Stimulated activated CD4-positive, alpha-beta T cell treated with anti-CD3 and anti-CD28 coated beads, TNF-alpha, amount 100 ng/mL, for 1 hour (primary cell): ENCODE measurements at places on chromosomes 12 and 14.

DNA sequence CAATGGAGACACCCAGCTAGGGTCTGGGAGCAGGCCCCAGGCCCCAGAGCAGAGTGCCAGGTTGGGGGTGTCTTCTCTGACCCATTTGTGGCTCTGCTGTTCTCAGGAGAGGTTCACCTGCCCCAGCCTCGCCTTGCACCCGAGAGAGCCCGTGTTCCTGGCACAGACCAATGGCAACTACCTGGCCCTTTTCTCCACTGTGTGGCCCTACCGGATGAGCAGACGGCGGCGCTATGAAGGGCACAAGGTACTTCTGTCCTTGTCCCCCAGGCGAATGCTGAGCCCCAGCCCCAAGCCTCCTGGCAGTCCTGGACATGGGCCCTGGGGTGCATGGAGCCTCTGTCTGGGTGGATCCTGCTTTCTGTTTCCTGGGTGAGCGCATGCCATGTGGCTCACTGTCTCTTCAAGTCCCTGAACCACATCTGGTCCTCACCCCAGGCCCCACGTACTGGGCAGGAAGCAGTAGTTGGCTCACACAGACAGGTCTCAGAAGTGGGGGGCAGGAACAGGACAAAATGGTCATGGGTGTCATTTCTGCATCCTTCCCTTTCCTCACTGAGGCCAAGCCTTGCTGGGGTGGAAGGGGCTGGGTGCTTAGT is 58.2 kb downstream of the BEGAIN start:
- DNase-seq = no peak

- DNase-seq = no peak
Measured at GRCh38 chr12:107310621-107311020, 217.3 kb upstream of the CRY1 start.

- DNase-seq = no peak
Measured at GRCh38 chr14:101788016-101788635, 26.6 kb downstream of the PPP2R5C start.

DNA sequence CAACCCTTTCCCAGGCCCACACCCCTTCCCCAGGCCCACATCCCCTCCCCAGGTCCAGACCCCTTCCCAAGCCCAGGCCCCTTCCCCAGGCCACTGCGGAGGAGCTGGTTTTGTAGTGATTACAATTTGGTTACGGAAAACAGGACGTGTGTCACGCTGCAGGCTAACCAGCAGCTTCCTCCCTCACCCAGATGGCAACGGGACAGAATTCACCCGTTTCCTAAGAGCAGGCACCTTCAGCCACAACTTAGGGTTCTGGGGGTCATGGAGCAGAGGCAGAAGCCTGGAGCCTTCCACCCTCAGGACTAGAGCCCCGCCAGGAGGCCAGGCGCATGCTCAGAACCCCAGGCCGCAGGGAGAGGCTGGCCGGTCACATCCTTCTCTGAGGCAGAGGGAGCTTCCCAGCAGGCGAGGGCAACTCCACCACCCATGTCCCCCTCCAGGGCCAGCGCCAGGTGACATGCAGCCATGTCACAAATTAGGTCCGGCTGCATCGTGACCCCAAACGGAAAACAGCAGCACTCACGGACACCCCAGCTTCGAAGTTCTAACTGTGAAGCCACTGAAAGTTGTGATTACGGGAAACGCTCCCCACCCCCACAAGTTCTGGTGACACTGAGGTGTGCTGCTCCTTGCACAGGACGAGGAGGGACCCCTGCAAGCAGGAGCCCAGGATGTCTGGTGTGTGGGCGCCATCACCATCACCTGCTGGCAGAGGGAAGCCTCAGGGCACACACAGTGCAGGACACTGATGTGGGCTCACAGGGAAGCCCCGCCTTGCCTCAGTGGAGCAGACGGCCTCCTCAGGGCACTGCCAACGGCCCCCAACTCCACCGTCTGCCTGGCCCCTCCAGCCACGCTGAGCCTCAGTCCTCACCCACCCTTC is 7.7 kb downstream of the BRF1 start:
- DNase-seq = no peak

GRCh38 chr12:24118668-24119067 is 169.2 kb upstream of the SOX5 start:
- no peak for DNase-seq

DNA sequence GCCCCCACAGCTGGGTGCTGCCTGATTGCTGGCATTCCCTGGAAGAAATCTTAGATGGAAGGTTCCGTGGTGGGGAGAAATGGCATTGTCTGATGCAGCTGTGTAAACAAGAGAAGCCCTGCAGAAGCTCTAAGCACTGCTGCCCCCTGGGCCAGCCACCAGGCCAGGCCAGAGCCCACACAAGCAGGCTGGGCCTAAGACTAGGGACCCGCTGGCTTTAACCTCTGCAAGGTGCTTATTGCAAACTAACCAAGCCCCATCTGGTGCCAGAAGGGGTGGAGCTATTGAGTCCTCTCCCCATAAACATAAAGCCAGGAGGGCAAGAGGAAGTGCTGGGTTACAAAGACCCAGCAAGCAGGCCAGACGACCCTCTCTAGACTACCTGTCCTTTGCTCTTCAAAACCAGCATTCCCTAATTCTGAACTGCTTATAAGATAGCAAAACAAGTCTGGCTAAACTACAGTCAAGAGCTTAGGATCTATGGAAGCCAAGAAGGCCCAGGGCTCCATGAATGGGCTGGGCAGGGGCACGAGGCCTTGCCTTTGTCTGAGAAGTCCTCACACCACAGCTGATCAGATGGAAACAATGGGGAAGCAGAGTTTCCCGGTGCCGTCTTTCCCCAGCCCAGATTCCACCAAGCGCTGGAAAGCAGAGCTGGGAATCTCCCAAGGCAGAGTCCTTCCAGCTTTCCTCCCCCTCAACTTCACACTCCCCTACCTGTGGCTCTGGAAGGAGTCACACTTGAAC is 28.8 kb downstream of the P2RX4 start:
- DNase-seq = no peak

GRCh38 chr12:128966203-128966810 is 113.0 kb downstream of the GLT1D1 start:
- DNase-seq = no peak

DNA sequence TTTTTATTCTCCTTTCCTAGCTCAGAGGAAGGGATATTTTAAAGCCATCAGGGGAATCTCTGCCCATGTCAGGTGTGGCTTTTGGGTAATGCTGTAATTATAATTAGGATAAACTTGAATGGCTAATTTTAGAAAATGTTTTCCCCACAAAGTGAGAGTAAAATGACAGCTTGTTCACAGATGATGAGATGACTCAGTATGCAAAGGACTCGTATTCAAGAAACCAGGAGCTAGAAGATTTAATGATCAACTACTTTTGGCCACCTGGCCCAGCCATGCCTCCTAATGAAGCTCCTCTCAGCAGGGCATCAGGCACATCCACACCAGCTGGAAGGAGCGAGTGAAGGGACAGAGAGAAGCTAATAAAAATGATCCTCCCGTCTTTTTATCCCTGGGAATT is 29.0 kb upstream of the PLEKHG7 start:
- DNase-seq = no peak

DNA sequence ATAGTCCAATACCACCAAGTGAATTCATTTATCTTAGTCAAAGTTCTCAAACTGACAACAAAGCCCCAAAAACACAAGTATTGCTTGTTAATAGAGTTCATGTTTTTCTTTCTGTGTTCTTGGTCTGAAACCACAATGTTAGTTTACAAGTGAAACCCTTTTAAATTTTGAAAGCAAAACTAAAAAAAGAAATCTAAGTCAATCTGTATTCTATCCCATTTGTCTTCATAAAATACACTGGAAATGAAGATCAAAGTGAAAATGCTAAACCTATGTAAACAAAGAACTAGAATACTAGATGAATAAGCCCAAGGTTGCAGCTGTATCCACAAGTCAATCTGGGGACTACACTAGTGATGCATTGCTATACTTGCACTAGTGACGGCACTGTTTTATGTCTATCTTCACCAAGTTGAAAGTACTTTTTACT is 10.4 kb downstream of the MAP4K5 start:
- DNase-seq = no peak

DNA sequence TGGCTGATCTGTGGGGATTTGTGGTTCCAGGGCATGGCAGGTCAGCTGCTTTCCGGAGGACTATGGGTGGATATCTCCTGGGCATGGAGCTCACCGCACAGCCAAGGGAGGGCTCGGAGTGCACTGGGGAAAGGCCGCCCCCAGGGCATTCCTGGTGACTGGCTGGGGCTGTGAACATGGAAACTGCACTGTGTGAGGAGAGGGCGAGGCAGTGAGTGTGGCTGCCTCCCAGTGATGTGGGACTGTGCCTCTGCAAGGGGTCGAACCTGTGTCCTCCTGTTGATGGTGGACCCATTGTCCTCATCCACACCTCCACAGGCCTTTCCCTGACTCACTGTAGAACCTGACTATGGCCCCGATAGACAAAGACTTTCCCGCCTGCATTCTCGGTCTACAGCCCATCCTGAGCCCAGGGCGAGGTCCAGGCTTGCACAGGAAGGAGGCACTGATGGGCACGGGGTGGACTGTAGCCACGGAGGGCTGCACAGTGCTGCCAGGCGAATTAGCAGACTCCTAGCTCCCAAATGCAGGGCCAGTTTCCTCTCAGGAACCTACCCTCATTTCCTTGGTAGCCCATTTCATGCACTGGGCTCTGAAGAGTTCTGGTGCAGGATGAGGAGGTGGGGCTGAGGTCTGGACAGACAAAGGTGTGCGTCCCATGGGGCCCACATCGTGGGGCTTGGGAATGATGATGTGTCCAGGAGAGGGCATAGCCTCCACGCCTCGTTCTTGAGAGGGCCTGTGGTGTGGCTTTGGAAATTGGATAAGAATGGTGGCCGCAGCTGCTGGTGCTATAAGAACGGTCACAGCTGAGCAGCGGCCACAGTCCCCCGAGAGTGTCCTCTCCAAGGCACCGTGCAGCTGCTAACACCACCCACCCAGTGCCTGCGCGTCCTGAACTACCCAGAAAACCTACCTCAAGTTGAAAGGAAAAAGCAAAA is 415.1 kb downstream of the TMEM121 start:
- DNase-seq = no peak

DNA sequence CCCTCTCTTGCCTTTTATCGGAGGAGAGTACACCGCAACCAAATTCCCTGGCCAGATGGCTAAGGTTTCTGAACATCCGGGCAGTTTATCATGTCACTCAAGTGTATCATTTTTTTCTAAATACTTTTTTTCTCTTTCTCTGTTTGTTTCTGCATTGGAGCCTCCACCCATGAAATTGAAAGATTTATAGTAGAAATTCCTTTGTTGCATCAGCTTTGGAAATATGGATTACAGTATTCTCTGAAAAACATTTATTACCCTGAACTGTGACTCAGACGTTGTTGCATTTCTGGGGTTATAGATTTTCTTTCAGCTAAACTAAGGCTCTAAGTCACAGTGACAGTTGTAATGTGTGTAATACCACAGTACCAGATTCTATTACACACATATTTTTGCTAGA is 187.0 kb downstream of the SPTSSA start:
- no peak for DNase-seq

DNA sequence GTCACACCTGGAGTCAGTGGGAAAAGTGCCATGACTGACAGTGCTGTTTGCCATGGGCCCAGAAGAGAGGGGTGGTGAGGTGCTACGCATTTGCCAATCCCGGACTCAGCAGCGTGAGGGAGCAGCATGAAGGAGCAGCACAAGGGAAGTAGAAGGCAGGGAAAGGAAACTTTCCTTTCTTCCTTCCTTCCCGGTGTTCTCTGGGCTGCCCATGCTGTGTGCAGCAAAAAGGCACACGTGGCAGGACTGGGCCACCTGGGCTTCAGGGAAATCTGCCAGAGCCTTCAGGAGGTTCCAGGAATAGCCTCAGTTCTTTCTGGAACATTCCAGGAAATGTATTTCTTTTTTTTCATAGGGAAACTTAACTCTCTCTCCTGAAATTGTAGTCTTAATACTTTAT is 23.0 kb downstream of the TRIM9 start:
- DNase-seq = no peak
